ENCODE measurements at places on chromosomes 12 and 14.

DNA sequence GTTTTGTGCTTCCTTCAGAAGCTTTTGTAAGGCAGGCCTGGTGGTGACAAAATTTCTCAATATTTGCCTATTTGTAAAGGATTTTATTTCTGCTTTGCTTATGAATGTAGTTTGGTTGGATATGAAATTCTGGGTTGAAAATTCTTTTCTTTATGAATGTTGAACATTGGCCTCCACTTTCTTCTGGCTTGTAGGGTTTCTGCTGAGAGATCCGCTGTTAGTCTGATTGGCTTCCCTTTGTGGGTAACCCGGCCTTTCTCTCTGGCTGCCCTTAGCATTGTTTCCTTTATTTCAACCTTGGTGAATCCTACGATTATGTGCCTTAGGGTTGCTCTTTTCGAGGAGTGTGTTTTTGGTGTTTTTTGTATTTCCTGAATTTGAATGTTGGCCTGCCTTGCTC is 58.2 kb downstream of the NUBPL start:
- H3K27ac ChIP-seq = no peak overlapping the region
- no peaks in the 10 kb centered on the region for H3K4me1 ChIP-seq
- H3K36me3 ChIP-seq = peaks cover 29% of the 10 kb centered on the region
- H3K4me3 ChIP-seq = no peak overlapping the region

- H3K36me3 ChIP-seq = peaks cover 34% of the 10 kb centered on the region
- no peaks in the 10 kb centered on the region for H3K27me3 ChIP-seq
- DNase-seq = no peak
- H3K27ac ChIP-seq = no peak overlapping the region
Measured at GRCh38 chr12:82745063-82745674, 58.5 kb downstream of the TMTC2 start.

DNA sequence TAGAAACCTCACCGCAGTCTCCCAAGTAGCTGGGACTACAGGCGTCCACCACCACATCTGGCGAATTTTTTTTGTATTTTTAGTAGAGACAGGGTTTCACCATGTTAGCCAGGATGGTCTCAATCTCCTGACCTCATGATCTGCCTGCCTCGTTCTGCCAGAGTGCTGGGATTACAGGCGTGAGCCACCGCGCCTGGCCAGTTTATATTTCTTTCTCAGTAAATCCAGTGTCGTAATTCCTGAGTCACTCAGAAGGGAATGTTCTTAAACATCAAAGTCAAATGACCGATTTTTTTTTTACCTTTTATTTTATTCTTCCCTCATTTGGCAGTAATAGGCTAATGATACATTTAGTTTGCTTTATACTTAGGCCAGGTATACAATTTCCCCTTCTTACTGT is 80.5 kb downstream of the FBXO33 start:
- no peak overlapping the region for H3K4me3 ChIP-seq
- H3K27me3 ChIP-seq = no peaks in the 10 kb centered on the region
- no peaks in the 10 kb centered on the region for H3K4me1 ChIP-seq
- H3K27ac ChIP-seq = no peak overlapping the region

DNA sequence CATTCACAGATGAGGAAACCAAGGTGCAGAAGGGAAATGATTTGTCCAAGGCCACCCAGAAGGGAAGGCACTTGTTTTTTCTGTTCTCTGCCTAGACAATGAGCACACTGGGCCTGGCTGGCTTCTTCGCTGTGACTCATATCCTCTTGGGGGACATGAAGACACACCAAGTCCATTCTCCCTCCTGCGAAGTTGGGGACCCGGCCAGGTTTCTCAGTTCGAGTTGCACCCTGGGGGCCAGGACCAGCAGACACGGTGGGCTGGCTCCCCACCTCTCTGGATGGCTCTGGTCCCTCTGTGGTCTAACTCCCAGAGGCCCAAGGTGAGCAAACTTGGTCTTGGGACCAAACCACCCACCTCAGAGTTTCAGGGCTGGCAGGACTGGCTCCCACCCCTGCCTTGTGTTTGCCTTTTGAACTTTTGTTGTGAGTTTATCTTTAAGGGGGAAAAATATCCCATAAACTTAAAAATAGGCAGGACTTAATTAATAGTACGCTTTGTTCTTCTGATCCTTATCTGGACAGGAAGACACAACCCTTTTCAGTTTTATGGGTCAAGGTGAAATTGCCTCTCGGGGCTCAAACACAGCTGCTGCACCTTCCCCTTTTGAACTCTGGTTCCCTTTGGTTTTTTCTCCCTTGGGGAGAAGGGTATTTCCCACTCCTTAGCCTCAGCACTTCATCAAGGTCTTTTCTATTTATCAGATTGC is 9.0 kb upstream of the MLEC start:
- H3K27me3 ChIP-seq = no peaks in the 10 kb centered on the region
- no peak overlapping the region for H3K27ac ChIP-seq
- no peaks in the 10 kb centered on the region for H3K36me3 ChIP-seq
- DNase-seq = no peak

- no peaks in the 10 kb centered on the region for H3K36me3 ChIP-seq
- H3K27me3 ChIP-seq = peaks cover 22% of the 10 kb centered on the region
- H3K4me3 ChIP-seq = peak within 1 kb of the TSS; percentile 94
- peaks cover 32% of the 10 kb centered on the region for H3K4me1 ChIP-seq
- no peak for DNase-seq
Measured at GRCh38 chr14:104794993-104795780, at the start of gene AKT1. Gene AKT1 (minus strand): TSS chr14:104795748. CDS start chr14:104792643, 3,105 bp downstream.

DNA sequence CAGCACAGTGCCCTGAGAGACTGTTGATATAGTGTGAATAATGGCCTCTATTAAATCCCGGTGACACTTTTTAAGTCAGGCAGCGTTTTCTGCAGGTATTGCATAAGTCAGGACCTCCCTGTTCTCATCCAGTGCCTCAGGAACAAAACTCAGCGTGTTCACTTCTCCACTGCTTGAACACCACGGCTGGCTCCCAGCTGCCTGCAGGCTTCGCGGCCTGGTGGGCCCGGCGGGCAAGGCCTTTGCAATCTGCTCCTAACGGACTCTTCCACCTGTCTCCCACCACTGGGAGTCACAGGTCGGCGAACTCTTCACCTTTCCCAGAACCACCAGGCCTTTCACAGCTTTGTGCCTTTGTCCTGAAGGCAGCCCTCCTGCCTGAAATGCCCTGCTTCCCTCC is 18.7 kb downstream of the RFX4 start:
- H3K4me3 ChIP-seq = no peak overlapping the region
- no peak for DNase-seq
- no peak overlapping the region for H3K27ac ChIP-seq
- no peaks in the 10 kb centered on the region for H3K36me3 ChIP-seq
- peaks cover 23% of the 10 kb centered on the region for H3K27me3 ChIP-seq

DNA sequence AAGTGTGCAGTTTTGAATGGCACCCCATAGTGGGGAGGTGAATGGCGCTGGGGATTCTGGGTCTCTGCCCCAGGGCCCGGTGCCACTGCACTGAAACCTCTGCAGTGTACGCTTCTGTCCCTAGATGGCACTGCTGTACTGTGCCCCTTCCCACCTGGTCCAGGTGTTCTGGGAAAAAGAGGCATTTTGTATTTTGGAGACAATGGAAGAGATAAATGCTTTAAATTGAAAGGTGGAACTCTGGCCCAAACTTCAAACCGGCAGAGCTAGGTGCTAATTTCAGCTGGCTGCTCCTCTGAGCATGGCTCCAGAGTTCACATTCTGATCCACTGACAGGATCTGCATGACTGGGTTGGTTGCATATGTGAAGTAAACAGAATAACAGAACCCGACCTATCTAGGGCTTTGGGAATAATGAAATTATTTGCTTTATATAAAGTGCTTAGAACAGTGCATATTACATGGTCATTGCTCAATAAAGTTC is 52.2 kb downstream of the KRT80 start:
- peak overlapping the region; percentile 83 for H3K27ac ChIP-seq
- H3K36me3 ChIP-seq = no peaks in the 10 kb centered on the region
- DNase-seq = no peak

- peaks cover 11% of the 10 kb centered on the region for H3K36me3 ChIP-seq
- no peak overlapping the region for H3K4me3 ChIP-seq
- H3K27me3 ChIP-seq = no peaks in the 10 kb centered on the region
- H3K27ac ChIP-seq = no peak overlapping the region
- DNase-seq = no peak
- peaks cover under 1% of the 10 kb centered on the region for H3K4me1 ChIP-seq
Measured at GRCh38 chr12:14278294-14278953, 87.1 kb upstream of the ATF7IP start.

DNA sequence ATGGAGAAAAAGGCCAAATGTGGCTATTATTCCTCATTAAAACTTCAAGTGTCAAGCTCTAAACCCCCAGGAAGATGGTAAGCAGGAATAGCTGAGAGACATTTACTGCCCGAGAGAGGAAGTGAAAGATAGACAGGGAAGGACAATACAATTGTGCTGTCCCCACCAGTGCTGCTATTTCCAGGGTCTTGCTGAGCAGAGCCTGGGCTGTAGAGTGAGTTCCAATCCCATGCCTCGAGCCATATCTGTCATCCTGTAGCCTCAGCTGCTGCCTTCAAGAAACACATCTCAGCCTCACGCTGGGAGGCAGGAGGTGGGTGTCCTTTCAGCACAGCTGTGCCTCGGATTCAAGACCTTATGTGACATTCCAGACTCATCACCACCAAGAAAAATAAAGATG is 114.0 kb downstream of the RPAP3 start:
- H3K27ac ChIP-seq = no peak overlapping the region
- peaks cover 1% of the 10 kb centered on the region for H3K27me3 ChIP-seq
- H3K4me1 ChIP-seq = peaks cover 13% of the 10 kb centered on the region
- H3K36me3 ChIP-seq = no peaks in the 10 kb centered on the region
- H3K4me3 ChIP-seq = no peak overlapping the region

DNA sequence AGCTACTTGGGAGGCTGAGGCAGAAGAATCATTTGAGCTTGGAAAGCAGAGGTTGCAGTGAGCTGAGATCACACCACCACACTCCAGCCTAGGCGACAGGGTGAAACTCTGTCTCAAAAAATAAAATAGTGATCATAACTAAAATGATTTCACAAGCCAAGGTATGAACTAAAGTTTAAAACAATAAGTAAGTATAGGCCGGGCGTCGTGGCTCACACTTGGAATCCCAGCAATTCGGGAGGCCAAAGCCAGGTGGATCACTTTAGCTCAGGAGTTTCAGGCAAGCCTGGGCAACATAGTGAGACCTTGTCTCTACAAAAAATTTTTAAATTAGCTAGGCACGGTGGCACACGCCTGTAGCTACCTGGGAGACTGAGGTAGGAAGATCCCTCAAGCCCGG is 27.4 kb downstream of the BLTP3B start:
- H3K4me1 ChIP-seq = peaks cover 6% of the 10 kb centered on the region
- H3K4me3 ChIP-seq = no peak overlapping the region
- H3K27me3 ChIP-seq = no peaks in the 10 kb centered on the region
- H3K36me3 ChIP-seq = peaks cover 11% of the 10 kb centered on the region

DNA sequence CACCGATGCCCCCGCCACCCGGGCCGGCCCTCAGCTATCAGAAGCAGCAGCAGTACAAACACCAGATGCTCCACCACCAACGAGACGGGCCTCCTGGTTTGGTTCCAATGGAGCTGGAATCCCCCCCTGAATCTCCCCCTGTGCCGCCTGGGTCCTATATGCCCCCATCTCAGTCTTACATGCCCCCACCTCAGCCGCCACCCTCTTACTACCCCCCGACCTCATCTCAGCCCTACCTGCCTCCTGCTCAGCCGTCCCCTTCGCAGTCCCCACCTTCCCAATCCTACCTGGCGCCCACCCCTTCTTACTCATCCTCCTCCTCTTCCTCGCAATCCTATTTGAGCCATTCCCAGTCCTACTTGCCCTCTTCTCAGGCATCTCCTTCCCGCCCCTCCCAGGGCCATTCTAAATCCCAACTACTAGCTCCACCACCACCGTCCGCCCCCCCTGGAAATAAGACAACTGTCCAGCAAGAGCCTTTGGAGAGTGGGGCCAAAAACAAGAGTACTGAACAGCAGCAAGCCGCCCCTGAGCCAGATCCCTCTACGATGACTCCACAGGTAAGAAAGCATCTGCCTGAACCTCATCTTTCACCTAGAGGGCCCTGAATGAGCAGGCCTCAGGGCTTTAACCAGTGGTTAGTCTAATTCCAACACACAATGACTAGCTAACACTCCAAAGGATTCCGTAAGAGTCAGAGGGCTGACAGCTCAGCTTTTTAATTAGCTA is 851 bp downstream of the YLPM1 start:
- no peak for DNase-seq
- peak overlapping the region; percentile 91 for H3K27ac ChIP-seq
- peaks cover 40% of the 10 kb centered on the region for H3K4me1 ChIP-seq
- H3K36me3 ChIP-seq = peaks cover 23% of the 10 kb centered on the region

DNA sequence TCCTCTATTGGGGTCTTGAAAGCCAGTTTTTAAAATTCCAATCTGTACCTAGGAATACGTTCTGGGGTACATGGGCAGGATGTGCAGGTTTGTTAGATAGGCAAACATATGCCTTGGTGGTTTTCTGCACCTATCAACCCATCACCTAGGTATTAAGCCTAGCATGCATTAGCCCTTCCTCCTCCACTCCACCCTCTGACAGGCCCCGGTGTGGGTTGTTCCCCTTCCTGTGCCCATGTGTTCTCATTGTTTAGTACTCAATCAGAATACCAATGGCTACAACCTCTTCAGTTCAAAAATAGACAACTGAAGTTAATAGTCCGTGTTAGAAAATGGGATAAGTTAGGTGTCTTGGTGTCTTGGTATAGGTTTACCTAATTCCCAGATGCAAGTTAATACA is 3.4 kb downstream of the NTS start:
- no peaks in the 10 kb centered on the region for H3K36me3 ChIP-seq
- peaks cover 7% of the 10 kb centered on the region for H3K4me1 ChIP-seq
- no peak overlapping the region for H3K4me3 ChIP-seq

- no peaks in the 10 kb centered on the region for H3K36me3 ChIP-seq
- H3K27me3 ChIP-seq = no peaks in the 10 kb centered on the region
- DNase-seq = no peak
- H3K27ac ChIP-seq = no peak overlapping the region
Measured at GRCh38 chr12:103181366-103182152, 224.1 kb downstream of the ASCL1 start.

- no peak overlapping the region for H3K4me3 ChIP-seq
- DNase-seq = no peak
- no peaks in the 10 kb centered on the region for H3K4me1 ChIP-seq
- no peak overlapping the region for H3K27ac ChIP-seq
- no peaks in the 10 kb centered on the region for H3K27me3 ChIP-seq
Measured at GRCh38 chr12:118164798-118165486, 29.0 kb downstream of the PEBP1 start.

GRCh38 chr12:104425614-104426013 is 31.1 kb upstream of the CHST11 start:
- peaks cover 6% of the 10 kb centered on the region for H3K4me1 ChIP-seq
- DNase-seq = no peak
- H3K27ac ChIP-seq = no peak overlapping the region
- no peaks in the 10 kb centered on the region for H3K27me3 ChIP-seq

GRCh38 chr12:57821474-57822214 is 3.1 kb upstream of the AVIL start:
- no peak overlapping the region for H3K4me3 ChIP-seq
- H3K36me3 ChIP-seq = peaks cover 33% of the 10 kb centered on the region
- peaks cover 9% of the 10 kb centered on the region for H3K4me1 ChIP-seq

GRCh38 chr12:20050221-20050620 is 318.1 kb upstream of the PDE3A start:
- no peaks in the 10 kb centered on the region for H3K4me1 ChIP-seq
- no peak for DNase-seq
- H3K27me3 ChIP-seq = no peaks in the 10 kb centered on the region
- no peak overlapping the region for H3K27ac ChIP-seq
- H3K36me3 ChIP-seq = peaks cover 5% of the 10 kb centered on the region

GRCh38 chr12:32334371-32334777 is 65.0 kb upstream of the FGD4 start:
- no peak overlapping the region for H3K4me3 ChIP-seq
- no peaks in the 10 kb centered on the region for H3K4me1 ChIP-seq
- H3K27me3 ChIP-seq = no peaks in the 10 kb centered on the region
- no peak for DNase-seq
- no peak overlapping the region for H3K27ac ChIP-seq
